ENCODE measurements at places on chromosomes 16 and 17. TPM values are rescaled to one million over a fixed set of nuclear protein-coding genes. Genes with fewer than 3 reads are reported as not detected.

LMF1 gene
- 15.9 TPM for total RNA-seq

DUXB gene
- total RNA-seq = not detected

C1QTNF1 gene
- 17.9 TPM for total RNA-seq

KRTAP9-2 gene
- not detected for total RNA-seq

NTN1 gene
- not detected for total RNA-seq

CORO6 gene
- total RNA-seq = 2.9 TPM

RDM1 gene
- total RNA-seq = not detected

CHAD gene
- not detected for total RNA-seq

ACSM5 gene
- not detected for total RNA-seq

KCTD11 gene
- total RNA-seq = 2.9 TPM

Measured in epithelial cell of umbilical artery (primary cell).